ENCODE measurements at places on chromosomes 6 and 20. TPM values are rescaled to one million over a fixed set of nuclear protein-coding genes. Genes with fewer than 3 reads are reported as not detected.

Gene RIPOR2
- 21.0 TPM for total RNA-seq

Gene PACSIN1
- 0.13 TPM for total RNA-seq

Gene TP53TG5
- not detected for total RNA-seq

Gene SMPDL3A
- total RNA-seq: not detected

Gene POM121L2
- total RNA-seq: not detected

Gene CLIC1
- total RNA-seq: 383 TPM

Gene HLA-DQA1
- 8.7 TPM for total RNA-seq

Gene LPIN3
- total RNA-seq: 0.74 TPM

Gene DEFB132
- total RNA-seq: not detected

Gene ACTR5
- 10.2 TPM for total RNA-seq

Gene HCRTR2
- not detected for total RNA-seq

Gene CLIC5
- total RNA-seq: 6.5 TPM

Gene SPEF1
- total RNA-seq: 0.10 TPM

Gene VIP
- not detected for total RNA-seq

Gene SULF2
- 1.5 TPM for total RNA-seq

Gene NUS1
- 63.9 TPM for total RNA-seq

Gene BCAS1
- total RNA-seq: not detected

Gene SIRPA
- 0.04 TPM for total RNA-seq

Gene OTOR
- not detected for total RNA-seq

Gene ATRN
- total RNA-seq: 11.6 TPM

Gene TRAM2
- total RNA-seq: 2.7 TPM

Gene HLA-G
- 0.32 TPM for total RNA-seq

Gene HSPA1L
- total RNA-seq: 2.7 TPM

Gene PI16
- total RNA-seq: not detected

Gene PRPH2
- not detected for total RNA-seq

Gene TMC2
- not detected for total RNA-seq

Gene SPATA25
- 1.7 TPM for total RNA-seq

Gene GPR6
- not detected for total RNA-seq

Gene FAM184A
- total RNA-seq: 3.4 TPM

Gene FAM162B
- not detected for total RNA-seq

Gene FOXP4
- 23.6 TPM for total RNA-seq

Gene LY6G6C
- total RNA-seq: not detected

Gene MCM3
- 301 TPM for total RNA-seq

Gene ETV7
- total RNA-seq: 0.38 TPM

All from activated CD8-positive, alpha-beta memory T cell treated with anti-CD3 and anti-CD28 coated beads for 36 hours (primary cell).